Stimulated activated CD8-positive, alpha-beta memory T cell treated with anti-CD3 and anti-CD28 coated beads, Interleukin-4, amount 100 ng/mL, for 4 hours (primary cell): ENCODE measurements at places on chromosomes 7 and 10.
A peak's percentile ranks its signal among the peaks of the same experiment; 100 is the strongest.

DNA sequence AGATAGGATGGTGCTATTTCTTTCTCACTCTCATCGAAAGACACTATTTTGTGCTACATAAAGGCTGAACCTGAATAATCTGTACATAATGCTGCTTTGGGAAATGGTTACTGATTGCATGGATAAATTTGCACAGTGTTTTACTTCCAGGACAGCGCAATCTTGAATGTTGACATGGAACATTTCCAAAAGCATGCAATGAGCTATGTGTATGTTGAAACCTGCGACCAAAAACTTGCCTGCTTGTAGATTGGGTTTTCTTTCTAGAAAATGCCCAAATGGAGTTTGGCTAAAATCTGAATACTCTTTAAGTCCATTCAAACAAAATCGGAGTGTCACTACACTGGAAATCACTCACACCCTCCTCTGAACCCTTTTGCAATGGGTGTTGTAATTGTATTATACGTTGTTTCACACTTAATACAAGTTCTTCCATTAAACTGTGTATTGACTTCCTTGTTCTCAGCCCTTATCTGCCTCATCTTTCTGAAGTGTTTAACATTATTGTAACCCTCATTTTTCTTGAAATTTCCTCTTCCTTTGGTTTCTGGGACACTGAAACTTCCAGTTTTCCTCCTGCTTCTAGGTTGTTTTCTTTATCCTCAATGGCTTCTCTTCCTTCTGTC, 73.7 kb upstream of the CAPZA2 start:
- no peak for DNase-seq

- DNase-seq, result no peak
Observed at GRCh38 chr7:36284456-36285090, 105.1 kb upstream of the ANLN start.

- DNase-seq, result no peak
Observed at GRCh38 chr7:38594949-38595348, 36.2 kb downstream of the AMPH start.

DNA sequence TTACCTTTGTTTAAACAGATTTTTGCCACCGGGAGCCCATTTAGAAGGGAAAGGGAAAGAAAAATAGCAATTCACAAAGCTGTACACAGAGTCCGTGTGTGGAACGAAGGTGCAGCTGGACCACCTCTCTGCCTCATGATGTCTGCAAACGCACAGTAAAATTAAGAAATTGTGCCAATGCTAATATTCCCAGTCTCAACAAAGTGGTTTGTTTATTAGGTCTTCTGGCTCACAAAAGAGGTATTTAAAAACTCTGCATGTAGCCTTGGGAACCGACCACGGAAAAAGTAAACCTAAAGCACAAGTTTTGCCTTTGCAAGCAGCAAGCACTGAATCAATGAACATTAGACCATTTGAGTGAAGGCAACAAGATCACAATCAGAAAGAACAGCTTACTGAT, 57.7 kb downstream of the CREB3L2 start:
- no peak for DNase-seq

GRCh38 chr10:67302701-67303100, 376.9 kb downstream of the LRRTM3 start:
- DNase-seq, result no peak

DNA sequence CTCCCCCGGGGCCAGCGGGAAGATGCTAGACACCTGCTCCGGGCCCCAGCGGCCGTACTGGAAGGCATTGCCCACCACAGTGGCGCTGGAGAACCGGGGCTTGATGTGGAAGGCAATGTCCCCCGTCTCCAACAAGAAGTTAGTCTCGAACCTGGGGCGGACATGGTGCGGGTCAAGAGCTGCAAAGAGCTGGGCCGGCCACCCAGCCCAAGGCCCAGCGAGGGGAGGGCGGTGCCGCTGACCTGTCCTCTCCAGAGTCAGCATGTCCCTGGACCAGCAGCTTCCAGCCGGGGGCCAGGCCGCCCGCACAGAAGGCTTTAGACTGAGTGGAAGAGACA, 551 bp downstream of the GRIFIN start:
- DNase-seq, result no peak

DNA sequence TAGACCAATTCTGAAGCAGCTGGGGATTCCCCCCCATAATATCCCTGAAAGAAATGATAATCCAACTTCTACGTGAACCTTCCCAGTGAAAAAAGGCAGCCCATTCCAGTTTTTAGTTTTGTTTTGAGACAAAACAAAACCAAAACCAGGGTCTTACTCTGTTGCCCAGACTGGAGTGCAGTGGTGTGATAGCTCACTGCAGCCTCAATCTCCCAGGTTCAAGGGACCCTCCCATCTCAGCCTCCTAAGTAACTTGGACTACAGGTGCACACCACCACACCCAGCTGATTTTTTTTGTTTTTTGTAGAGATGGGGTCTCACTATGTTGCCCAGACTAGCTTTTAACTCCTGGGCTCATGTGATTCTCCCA, 12.5 kb upstream of the ARPC1A start:
- no peak for DNase-seq

GRCh38 chr7:133300088-133300487, 47.2 kb downstream of the EXOC4 start:
- DNase-seq, result no peak

DNA sequence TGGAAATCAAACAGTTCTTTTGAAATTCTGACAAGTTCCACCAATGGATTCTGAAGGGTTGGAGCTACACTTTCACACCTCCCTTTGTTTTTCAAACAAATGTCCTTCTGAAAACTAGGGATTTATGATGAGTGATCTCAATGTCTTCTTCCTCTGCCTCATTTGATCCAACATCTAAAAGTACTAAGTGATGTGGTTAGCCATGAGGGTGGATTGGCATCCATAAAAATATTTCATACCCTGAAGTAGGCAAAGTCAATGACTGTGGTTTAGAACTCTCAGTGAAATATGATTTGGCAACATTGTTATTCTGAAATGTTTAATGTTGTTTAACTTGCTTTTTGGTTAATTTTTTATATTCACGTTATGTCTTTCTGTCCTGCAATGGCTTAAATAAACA, 136.9 kb downstream of the MBL2 start:
- DNase-seq, result no peak

DNA sequence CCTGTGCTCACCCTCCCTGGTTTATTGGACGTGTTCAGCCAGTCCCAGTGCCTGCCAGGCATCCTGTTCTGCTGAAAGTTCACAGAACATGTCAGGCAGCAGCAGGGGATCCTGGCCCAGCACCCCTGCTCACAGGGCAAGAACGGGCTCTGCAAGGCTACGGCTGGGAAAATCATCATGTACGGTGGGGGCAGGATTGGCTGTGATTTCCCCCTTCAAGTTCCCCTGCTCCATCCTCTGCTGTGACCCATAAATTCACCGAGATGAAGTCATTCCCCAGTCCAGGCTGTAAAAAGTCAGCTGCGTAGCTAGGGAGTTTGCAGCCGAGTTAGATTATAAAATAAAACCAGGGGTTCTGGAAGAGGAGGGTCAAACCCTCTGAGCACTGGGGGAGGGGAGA, 484.1 kb upstream of the ZMIZ1 start:
- DNase-seq, result no peak

- no peak for DNase-seq
Observed at GRCh38 chr7:29277436-29278215, 83.1 kb downstream of the CHN2 start.

- DNase-seq, result no peak
Observed at GRCh38 chr10:93548376-93549071, 17.9 kb upstream of the FFAR4 start.

DNA sequence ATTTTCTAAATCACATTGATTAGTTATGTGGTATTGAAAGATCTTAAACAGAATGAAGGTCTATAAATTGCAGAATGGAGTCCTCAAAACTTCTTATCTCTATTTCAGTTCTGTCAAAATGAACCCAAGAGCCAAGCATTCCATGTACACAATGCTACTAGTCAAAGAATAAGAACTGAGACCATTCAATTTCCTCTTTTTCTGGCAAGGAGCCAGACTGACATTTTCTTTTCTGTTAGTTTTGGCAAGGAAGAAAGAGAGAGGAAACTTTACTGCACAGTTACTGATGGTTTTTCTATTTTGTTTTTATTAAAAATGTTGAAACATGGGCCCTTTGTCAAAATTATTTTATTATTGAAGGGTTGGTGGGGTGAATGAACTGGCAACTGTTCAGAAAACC, 181.8 kb upstream of the FERD3L start:
- no peak for DNase-seq

- DNase-seq, result no peak
Observed at GRCh38 chr7:7895004-7895650, 73.5 kb upstream of the GLCCI1 start.

GRCh38 chr7:107998150-107998549, 4.8 kb downstream of the LAMB1 start:
- no peak for DNase-seq

DNA sequence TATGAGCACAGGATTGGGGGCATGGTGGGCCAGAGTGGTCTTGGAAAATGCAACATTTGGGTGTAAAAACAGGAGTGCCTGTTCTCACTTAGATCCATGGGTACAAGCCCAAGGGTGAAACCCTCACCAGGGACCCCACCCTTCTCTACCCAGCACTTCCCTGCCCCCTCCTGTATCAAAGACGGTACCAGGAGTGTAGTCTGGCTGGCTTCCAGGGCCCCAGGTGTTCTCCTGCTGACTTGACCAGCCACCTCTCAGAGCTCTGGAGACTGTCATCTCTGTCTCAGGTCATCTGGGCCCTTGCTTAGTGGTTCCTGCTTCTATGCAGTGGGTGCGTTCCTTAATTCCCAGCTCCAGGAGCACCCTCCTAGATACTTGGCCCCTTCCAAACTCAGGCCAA, 447.2 kb downstream of the LRMDA start:
- DNase-seq, result no peak

DNA sequence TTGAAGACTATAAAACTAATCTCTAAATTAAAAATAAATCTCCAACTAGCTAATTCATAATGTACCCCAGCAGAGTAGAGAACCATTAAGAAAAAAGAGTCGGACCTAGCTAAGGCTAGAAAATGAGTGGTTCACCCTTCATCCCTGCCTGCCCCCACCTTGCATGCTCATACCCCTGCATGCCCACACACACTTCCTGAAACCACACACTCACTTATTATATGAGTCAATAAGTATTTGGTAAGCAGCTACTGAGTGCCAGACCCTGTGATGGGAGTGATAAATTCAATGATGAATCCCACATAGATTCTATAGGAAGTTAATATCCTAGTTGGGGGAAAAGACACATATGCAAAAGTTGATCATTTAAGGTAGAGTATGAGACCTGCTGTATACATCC, 152.9 kb upstream of the INHBA start:
- no peak for DNase-seq

GRCh38 chr10:47452495-47453140, 31.3 kb downstream of the ANXA8 start:
- no peak for DNase-seq

DNA sequence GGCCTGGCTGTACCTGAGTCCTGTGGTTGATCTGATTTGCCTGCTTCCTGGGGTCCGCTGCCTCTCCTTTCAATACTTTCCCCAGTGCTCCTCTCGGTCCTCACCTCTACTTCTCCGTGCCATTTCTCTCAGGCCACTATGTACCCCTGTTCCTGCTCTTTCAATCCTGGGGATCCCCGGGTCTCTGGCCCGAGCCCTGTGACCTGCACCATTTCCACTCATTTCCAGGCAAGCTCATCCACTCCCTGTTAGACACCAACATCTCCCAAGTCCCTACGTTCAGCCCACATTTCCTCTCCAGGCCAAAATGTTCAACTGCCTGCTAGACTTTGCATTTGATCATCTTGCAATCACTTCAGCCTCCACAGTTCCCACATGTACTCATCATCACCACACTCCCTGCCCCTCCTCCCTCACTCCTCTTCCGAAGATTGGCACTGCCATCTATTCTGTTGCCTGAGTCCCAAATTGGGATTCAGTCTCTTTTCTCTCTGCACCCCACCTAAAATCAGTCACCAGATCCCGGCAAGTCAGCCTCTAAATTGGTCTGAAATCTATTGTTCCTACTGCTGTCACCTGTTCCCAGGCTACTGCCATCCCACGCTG, 34.4 kb upstream of the ZMIZ1 start:
- DNase-seq, result no peak

- no peak for DNase-seq
Observed at GRCh38 chr10:323651-324293, 188.5 kb downstream of the ZMYND11 start.

- peak; percentile 48 for DNase-seq
Observed at GRCh38 chr10:6530211-6530840, 49.8 kb downstream of the PRKCQ start.

- no peak for DNase-seq
Observed at GRCh38 chr10:130040817-130041330, 69.8 kb downstream of the C10orf143 start.

DNA sequence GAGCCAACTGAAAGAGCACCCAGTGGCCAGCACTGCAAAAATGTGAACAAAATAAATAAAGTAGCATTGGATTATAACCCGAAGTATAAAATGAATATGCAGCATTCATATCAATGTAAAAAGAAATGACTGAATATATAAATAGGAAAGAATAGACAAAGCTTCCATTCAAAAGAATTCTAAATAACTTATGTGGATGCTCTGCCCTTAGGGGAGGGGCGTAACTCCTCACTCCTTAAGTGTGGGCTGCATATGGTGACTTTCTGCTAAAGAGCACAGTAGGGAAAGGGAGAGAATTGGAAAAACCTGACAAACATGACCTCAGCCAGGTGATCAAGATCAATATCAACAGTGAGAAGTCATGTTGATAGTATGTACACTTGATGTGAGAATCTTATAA, 109.9 kb upstream of the DOCK1 start:
- DNase-seq, result no peak

DNA sequence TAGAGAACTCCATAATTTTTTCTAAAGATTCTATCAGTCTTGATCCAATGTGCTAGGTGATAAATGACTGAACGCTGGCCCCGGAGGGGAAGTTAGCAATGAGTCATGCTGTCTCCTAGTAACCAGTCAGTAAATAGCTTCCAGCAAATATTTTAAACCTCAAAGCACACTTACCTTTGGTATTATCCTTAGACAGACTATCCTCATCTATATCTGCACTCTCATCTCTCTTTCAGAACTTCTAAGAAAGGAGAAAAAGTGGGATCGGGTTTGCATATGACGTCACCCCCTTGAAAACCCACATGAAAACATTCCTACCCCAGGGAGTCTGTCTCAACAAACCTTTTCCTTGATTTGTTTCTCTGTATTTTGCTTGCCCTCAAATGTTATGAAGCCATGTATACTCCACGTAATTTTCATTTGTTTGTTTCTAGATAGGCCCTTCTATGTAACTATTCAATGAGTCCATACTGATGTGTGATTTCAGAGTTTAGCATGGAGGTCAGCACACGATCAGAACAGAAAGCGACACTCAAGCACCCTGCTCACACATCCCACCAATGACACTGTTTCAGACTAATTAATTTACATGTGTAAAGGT, 174.9 kb upstream of the NRP1 start:
- DNase-seq, result no peak

DNA sequence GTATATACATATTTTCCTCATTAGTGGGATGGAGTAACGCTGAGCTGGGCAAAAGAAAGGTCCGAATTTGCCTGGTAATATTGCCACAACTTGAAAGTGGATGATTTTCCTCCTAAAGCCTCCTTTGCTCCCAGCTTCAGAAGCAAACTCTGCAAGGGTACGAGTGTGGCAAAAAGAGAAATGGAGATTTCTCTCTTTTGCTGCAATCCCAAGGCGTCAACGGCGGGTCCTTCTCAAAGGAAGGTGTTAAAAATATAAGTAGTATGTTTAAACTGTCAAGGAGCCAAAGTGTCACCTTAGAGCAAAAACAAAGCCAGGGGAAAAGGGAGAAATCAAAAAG, 12.4 kb upstream of the HOXA2 start:
- DNase-seq, result no peak
